ENCODE measurements at places on chromosomes 6 and 20. TPM values are rescaled to one million over a fixed set of nuclear protein-coding genes. Genes with fewer than 3 reads are reported as not detected.

DNA sequence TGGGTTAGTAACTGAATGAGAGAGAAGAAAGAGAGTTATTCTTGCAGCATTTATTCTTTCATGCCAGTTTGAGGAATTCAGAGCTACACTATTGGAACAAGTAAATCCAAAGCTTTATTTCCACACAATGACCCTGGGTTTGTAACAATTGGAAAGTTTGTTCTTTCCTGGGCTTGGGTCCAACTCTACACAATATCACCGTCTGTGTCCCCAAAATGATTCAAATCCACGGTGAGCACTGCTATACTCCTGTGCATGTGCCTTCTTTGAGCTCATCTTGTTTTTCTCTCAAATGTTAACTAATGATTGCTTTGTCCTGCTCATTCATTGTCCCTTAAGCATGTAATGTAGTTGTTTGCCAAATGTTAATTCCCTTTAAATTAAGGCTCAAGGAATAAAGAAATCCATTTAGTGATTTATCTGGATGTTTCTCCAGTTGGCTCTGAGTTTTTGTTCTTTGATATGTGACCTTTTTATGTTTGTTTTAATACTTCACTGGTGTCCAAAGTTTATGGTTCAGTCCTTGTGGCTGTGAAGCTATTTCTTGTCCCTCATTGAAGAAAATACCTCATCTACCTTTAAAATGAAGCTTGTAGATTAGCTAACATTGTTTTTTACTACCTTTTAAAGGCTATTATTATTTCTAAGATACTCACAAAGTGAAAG is 20.5 kb upstream of the CRISP3 start:
- no peaks in the 10 kb centered on the region for H3K36me3 ChIP-seq
- H3K4me3 ChIP-seq, result no peak overlapping the region
- no peak for DNase-seq
- no peaks in the 10 kb centered on the region for H3K27me3 ChIP-seq
- H3K4me1 ChIP-seq, result no peaks in the 10 kb centered on the region

- peaks cover 3% of the 10 kb centered on the region for H3K27me3 ChIP-seq
- H3K36me3 ChIP-seq, result no peaks in the 10 kb centered on the region
- DNase-seq, result no peak
- H3K4me1 ChIP-seq, result no peaks in the 10 kb centered on the region
- no peak overlapping the region for H3K27ac ChIP-seq
- no peak overlapping the region for H3K4me3 ChIP-seq
Measured at GRCh38 chr6:39416728-39417127, 94.2 kb upstream of the KCNK16 start.

DNA sequence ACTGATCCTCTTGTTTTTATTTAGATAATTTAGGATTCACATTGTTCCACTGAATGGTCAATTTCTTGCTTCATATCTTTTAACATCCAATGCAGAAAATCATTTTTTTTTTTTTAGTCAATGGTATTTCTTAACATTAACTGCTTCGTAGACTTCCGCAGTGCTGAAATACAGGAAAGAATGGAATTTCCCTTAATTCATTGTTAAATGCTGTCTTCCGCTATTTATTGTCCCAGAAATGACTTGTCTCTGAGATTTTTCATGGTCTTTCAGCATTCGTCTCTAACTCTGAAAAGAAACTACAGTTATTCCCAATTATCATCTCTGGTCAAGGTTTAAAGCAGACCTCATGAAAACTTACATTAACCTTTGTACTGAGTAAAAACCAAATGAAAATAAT is 1029.1 kb upstream of the MANEA start:
- no peak overlapping the region for H3K4me3 ChIP-seq
- no peak for DNase-seq
- no peak overlapping the region for H3K27ac ChIP-seq
- no peaks in the 10 kb centered on the region for H3K36me3 ChIP-seq

DNA sequence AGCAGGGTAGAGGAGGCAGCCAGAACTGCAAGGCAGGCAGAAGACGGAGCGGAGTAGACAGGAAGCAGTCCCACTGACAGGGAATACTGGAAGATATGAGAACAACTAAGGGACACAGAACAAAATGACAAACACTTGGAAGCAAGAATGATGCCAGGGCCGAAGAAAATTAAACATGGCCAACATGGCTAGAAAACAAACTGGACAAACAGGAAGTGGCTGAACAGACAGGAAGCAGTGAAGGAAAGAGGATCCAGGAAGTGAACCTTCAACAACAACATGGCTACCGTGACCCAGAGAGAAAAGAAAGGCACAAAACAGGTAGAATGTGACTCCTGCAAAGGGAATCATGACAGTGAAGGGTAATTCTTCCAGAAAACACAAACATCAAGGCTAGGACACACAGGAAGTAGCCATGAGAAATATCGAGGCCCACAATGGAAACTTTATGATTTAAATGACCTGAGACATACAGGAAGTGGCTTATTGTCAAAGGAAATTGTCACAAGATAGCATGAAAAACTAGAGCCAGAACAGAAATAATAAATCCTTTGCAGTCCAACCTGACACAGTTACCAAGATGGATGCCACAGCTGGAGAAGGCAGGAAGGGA is 9.1 kb downstream of the COL11A2 start:
- no peak for DNase-seq
- H3K4me1 ChIP-seq, result peaks cover 18% of the 10 kb centered on the region
- H3K27me3 ChIP-seq, result no peaks in the 10 kb centered on the region

DNA sequence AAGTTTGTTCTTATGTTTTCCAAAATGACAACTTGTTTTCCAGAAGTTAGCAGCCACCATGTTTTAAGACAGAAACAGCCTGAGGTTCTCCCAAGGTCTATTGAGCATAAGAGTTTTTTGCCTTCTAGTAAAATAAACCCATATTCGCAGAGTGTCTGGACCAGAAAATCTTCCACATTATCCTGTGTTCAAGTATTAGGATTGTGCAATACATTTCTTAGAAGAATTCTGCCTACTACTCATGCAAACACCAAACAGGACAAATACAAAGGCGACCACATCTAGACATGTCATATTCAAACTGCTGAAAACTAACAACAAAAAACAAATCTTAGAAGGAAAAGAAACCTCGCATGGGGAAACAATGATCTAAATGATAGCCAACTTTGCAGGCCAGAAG is 145.4 kb upstream of the AHI1 start:
- peaks cover 1% of the 10 kb centered on the region for H3K27me3 ChIP-seq
- no peak for DNase-seq
- no peak overlapping the region for H3K4me3 ChIP-seq
- no peak overlapping the region for H3K27ac ChIP-seq
- no peaks in the 10 kb centered on the region for H3K36me3 ChIP-seq

- H3K27me3 ChIP-seq, result no peaks in the 10 kb centered on the region
- no peak overlapping the region for H3K27ac ChIP-seq
- no peaks in the 10 kb centered on the region for H3K4me1 ChIP-seq
- DNase-seq, result peak; percentile 54
Measured at GRCh38 chr6:64330694-64331307, 695.2 kb downstream of the PHF3 start.

GRCh38 chr6:119482850-119483285 is 133.3 kb upstream of the MAN1A1 start:
- no peaks in the 10 kb centered on the region for H3K36me3 ChIP-seq
- H3K4me1 ChIP-seq, result no peaks in the 10 kb centered on the region
- no peak for DNase-seq
- peaks cover 2% of the 10 kb centered on the region for H3K27me3 ChIP-seq

DNA sequence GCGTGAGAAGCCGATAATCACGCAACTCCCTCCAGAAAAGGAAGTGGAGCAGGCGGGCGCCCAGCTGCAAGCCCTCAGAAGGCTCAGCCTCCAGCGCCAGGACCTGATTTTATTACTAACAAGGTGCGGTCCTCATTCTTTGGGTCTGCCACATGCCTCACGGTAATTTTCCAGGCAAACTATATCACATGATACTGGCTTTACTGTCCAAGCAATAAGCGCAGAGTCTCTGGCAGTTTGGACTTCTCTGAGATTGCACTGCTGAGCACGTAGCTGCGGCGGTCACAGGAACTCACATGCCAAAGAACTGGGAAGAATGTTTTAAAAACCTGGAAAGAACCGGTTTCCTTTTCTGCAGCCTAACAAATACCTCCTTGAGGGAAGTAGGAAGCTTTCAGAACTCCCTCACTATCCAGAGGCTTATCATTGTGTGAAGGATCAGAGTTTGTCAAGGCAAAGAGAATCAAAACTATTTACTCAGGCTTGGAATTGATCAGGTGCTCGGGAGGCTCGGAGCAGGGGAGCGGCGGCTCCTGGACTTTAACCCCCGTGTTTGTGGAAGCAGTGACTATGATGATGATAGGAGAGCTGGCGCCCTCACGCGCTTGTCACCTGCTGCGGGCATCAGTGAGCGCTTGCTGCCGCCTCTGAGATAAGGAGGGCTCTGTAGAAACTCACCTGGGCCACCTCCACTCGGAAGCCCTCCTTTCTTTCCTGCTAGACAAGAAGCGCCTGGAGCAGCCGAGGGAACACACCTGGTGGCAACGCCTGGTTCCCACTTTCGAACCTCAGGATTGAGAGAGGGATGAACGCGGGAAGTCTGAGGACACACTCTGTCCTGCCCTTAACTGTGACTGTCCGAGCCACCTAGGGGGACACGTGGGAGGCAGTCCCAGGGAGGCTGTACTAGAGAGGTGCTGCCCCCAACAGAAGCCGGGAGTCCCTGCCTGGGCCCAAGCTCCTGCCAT is 27.2 kb upstream of the SYNJ2 start:
- no peak overlapping the region for H3K4me3 ChIP-seq
- no peaks in the 10 kb centered on the region for H3K27me3 ChIP-seq
- no peak overlapping the region for H3K27ac ChIP-seq
- H3K36me3 ChIP-seq, result peaks cover 9% of the 10 kb centered on the region
- no peak for DNase-seq

The PPP1R16B gene
- 114 TPM for total RNA-seq

The UNC93A gene
- not detected for total RNA-seq

The LY6G6C gene
- total RNA-seq, result not detected

The NKAIN4 gene
- not detected for total RNA-seq

The LAMA5 gene
- total RNA-seq, result 1.1 TPM

The MAS1 gene
- not detected for total RNA-seq

The FAM83D gene
- 11.1 TPM for total RNA-seq
